ENCODE measurements at places on chromosomes 3 and 15.
A peak's percentile ranks its signal among the peaks of the same experiment; 100 is the strongest.

GRCh38 chr3:140761076-140761639, 83.3 kb downstream of the TRIM42 start:
- no peak for DNase-seq

- no peak for DNase-seq
These were observed 46.1 kb downstream of the MCTP2 start for GRCh38 chr15:94277485-94277884.

- DNase-seq: no peak
These were observed 2.5 kb downstream of the SHF start for GRCh38 chr15:45185069-45185779.

- no peak for DNase-seq
These were observed 27.4 kb downstream of the SRGAP3 start for GRCh38 chr3:9222049-9222448.

- no peak for DNase-seq
These were observed 84.4 kb upstream of the PLCL2 start for GRCh38 chr3:16800361-16800760.

- peak; percentile 28 for DNase-seq
These were observed 9.6 kb downstream of the KBTBD13 start for GRCh38 chr15:65085990-65086679.

- no peak for DNase-seq
These were observed 28.2 kb downstream of the CSTA start for GRCh38 chr3:122353215-122353614.

- no peak for DNase-seq
These were observed 45.6 kb downstream of the TMEM266 start for GRCh38 chr15:76105391-76105790.

DNA sequence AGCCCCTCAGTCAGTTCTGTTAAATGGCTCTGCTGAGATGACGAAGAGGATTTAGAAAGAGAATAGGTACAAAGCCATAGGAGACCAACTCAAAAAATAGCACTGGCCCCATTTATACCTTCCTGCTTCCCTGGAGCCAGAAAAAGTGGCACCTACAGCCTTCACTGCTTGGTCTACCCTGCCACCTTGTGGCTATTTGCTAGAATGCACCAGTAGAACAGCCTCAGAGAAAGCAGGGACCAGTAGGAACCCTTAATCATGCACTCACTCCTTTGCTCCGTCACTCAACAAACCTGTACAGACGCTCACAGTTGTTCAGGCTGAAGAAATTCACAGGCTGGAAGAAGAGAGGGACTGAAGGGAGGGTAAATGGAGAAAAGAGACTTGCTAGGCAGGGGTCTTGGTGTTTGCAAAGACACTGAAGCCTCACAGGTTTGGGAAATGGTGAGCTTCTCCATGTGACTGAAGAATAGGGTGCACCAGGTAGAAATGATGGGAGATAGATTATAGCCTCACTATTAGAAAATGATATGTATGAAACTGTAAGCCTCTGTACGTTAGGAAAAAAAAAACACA, 12.1 kb upstream of the RTP2 start:
- DNase-seq: peak; percentile 69

GRCh38 chr3:101879623-101880284, 30.4 kb downstream of the NFKBIZ start:
- DNase-seq: no peak

DNA sequence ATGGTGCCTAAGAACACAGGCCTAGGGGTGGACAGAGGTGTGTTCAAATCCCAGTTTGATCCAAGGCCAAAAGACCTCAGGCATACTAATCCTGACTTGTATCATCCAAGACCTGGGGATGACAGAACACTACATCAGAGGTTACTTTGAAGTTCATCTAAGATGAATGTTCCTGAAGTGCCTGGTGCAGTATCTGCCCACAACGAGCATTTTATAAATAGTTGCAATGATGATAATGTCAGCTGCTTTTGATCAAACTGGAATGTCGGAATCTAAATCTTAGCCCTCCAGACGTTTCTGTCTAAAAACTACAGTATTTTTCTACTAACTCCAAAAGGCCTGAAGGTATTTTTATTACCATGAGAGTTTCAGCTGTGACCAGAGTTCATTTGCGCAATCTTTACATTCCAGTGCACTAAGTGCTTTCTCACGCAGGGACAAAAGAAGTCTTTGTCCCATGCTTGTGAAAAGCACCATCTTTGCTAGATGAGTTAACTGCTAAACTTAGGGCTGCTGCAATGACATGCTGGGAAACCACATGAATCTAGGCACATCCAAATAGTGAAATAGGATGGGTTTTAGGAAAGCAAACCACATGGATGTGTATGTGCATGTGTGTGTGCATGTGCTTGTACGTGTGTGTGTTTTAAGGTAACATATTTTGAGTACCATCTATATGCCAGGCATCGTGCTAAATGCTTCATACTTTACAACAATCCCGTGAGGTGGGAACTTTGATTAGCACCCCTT, 18.1 kb downstream of the ANXA2 start:
- DNase-seq: no peak

- no peak for DNase-seq
These were observed 1.6 kb downstream of the EIF4A2 start for GRCh38 chr3:186784820-186785494.

GRCh38 chr3:110430146-110430545, 641.5 kb upstream of the NECTIN3 start:
- DNase-seq: no peak

GRCh38 chr15:35603301-35603700, 57.3 kb upstream of the DPH6 start:
- DNase-seq: no peak

GRCh38 chr3:194987571-194988494, 283.1 kb downstream of the XXYLT1 start:
- no peak for DNase-seq

DNA sequence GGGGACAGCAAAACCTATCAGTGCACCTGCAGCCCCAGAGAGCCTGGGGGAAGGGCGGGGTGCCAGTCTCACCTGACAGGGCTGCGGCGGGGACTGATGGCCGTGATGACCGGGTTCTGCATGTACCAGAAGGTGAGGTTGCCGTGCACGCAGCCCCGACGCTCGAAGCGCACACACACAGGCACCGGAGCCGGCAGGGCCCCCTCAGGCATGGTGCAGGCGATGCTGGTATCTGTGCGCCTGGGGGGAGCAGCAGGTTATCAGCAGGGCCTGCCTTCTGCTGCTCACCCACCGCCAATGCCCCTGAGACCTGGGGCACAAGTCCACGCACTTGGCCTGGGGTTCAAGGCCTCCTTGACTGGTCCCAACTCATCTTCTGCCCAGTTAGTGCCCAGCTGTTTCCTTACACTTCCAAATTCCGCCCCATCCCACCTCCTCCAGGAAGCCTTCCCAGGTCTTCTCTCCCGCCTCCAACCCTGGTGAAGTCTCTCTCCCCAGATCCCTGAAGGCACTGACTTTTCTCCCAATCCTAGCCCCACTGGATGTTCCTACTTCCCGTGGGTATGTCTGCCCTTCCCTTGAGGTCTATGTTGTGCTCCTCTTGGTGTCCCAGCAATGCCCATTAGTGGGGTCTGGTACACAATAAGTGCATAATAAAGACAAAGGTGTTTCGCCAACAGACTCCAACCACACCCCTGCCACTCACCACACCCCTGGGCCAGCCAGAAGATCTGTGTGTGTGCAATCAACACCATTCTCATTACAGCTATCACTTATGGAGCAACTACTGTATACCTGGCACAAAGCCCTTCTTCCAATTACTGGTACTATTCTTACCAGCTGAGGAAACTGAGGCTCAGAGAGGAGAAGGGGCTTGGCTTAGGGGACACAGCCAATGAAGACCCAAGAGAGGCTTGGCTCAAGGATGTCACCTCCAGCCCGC, 28.9 kb downstream of the H1-8 start:
- no peak for DNase-seq

- no peak for DNase-seq
These were observed 5.4 kb upstream of the CFAP91 start for GRCh38 chr3:119697394-119697793.

DNA sequence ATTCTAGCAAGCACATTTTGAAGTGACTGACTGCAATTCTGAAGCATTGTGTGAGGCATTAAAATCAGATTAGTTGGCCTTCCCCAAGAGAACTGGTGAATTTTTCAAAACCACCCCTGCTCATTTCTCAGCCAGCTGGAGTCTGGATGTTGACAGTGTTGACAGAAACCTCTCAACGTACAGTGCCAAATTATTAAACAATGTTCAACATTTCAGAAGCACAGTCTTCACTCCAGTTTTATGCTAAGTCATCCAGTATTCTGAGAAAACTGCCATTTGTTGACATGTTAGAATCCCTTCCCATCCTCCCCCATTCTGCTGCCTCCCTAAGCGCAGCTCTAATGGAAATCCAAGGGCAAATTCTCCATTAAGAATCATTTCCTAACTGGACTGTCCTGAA, 369.3 kb upstream of the TRIM42 start:
- no peak for DNase-seq

DNA sequence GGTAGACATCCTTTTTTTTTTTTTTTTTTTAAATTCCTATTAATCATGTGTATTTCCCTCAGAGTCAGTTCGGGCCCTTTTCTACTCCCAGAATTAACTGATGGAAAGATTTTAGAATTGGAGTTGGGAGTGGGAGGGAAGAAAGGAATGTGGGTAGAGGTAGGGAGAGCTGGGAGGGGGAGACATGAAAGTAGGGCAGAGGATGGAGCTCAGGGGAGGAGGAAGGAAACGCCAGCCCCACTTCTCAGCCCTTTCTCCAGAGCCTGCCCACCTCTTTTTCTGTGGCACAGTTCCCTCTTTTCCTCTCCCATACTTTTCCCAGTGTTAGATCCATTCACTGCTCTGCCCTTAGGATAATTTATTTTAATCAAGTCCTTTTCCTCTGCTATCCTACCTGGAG, 129.4 kb downstream of the VPS8 start:
- no peak for DNase-seq

GRCh38 chr15:56758770-56759449, 25.6 kb upstream of the ZNF280D start:
- DNase-seq: no peak

- DNase-seq: peak; percentile 26
These were observed 412 bp downstream of the CHDH start for GRCh38 chr3:53845881-53846133.

DNA sequence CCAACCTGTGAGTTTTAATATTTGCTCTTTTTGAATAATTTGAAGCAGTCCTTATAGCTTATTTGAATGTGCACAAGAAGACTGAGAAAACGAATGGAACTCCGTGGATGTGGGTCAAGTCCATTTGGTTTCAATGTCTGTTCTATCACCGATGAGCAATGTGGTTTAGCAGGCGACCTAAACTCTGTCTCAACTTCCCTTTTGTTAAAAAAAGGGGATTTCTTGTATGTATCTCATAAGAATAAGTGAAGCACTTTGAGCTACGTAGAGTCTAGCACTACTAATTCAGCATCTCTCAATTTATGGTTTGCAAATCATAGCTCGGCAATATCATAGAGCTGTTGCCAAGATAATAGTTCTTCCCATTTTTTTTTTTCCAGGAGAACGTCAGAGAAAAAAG, 4.6 kb upstream of the SKIL start:
- no peak for DNase-seq

- no peak for DNase-seq
These were observed 118.2 kb downstream of the KLF13 start for GRCh38 chr15:31444844-31445243.

- DNase-seq: no peak
These were observed 44.5 kb upstream of the SEC22A start for GRCh38 chr3:123157209-123157597.

DNA sequence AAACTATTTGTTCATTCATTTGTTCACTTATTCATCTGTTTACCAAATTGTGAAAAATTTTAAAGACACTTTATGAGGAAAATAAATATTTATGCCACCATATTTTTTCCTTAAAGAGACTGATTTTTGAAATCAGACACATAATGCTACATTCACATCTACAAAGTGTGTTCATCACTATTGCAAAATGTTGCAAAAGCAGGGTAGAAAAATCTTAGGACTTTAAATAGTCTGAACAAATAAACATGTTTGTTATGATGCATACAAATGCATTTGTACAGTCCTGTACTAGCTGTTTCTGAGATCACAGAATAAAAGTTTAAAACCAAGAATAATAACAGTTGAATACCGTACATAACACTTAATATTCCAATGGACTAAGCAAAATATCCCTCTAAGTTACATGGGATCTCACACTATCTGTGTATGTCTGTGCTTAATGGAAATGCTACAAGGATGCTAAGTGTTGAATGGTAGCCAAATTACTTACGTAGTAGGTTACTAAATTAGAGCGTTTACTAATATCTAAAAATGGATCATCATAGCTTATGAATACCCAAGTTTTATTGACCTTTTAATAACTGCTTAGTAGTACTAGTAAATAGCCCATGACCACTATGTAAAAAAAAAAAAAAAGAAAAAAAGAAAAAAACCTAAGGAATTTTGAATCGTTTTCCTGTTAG, 25.1 kb downstream of the ATP11B start:
- no peak for DNase-seq

DNA sequence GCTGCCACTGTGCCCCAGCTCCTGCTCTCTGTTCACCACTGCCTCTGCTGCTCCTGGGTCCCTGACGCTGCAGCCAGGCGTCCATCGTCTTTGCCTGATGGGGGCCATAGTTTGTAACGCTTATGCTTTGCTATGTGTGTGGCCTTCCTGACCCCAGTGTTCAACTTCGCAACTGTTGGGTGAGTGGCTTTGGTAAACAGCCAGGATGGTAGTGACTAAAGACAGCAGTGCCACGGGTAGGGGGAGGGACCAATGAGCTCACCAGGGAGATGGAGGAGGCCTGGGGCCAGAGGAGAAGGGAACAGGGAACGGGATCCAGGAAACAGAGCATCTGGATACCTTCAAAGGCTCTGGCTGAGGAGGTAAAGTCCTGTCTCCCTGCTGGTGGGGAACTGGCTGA, 75.9 kb upstream of the ALDH1L1 start:
- DNase-seq: no peak

DNA sequence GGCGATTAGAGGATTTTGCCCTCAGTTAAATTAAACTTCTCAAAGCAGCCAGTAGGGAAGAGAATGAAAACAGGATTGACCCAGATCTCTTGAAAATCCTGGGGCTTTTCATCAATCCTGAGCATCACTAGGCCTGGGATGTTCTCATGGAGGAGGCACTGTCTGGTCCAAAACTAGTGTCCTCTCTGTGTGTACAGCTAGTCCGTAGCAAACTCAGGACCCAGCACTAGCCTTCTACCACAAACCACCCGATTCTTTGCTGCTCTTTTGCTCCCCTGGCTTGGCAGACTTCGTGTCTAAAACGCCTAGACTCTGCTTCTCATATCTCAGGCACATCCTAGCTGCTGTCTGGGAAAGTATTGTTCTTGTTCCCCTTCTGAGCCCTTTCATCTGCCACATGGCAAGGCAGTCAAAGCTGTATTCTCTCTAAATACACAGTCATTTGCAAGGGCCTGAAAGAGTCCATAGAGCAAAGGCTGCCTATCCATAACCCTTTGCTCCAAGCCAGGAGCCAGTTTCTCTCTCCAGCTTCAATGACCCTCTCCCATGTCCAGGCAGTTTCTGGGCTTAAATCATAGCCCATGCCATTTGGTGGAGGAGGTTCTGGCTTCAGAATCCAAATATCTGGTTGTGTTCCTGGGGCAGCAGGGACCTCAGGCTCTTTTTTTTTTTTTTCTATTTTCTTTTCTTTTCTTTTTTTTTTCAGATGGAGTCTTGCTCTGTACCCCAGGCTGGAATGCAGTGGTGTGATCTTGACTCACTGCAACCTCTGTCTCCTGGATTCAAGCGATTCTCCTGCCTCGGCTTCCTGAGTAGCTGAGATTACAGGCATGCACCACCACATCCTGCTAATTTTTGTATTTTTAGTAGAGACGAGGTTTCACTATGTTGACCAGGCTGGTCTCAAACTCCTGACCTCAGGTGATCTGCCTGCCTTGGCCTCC, 52.4 kb downstream of the CDC25A start:
- no peak for DNase-seq

- DNase-seq: no peak
These were observed 104.1 kb downstream of the STAC start for GRCh38 chr3:36484386-36484785.

All from progenitor cell of endocrine pancreas (in vitro differentiated cells).